Colonic mucosa (tissue), 4 donors: ENCODE measurements at places on chromosomes 7 and 10. TPM values are rescaled to one million over a fixed set of nuclear protein-coding genes. Genes with fewer than 3 reads are reported as not detected.

DNA sequence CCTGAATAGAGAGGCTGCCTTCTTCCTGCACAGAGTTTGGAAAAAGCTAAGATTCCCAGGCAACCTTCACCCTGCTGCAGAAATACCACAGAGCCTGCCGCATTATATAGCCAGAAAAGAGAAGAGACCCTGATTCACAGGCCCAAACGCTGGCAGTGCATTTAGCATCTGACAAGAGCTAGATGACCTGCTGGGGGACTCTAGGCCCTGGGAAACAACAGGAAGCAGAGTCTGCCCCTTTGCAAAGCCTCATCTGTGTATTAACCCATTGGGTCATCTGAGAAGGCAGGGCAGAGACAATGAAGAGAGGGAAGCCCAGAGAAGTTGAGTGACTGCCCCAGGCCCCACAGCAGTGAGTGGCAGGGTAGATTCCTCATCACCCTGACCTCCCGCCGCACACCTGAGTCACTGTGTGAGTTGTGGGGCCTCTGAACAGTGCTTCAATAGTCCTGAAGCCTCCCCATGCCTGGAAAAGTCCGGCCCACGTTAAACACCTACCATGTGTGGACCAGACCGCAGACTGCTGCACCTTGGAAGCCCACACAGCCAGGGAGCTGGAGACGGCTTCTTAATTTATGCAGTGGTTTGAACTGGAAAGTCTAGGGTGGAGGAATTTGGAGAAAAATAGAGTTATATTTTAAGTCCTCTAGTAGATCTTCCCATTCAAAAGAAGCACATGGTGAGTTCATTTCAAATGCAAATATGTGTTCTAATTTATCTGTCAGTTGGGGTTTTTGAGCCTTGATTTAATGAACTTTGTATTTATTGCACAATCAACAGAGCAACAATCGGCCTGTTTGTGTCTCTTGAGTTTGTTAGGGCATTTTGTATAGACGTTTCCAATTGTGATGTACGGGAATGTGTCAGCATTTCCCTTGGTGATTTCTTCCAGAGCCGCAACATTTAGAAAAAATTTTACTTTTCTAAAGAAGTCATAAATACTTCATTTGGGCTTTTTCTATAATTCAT is 80.4 kb upstream of the GPR26 start:
- no peaks in the 10 kb centered on the region for H3K36me3 ChIP-seq
- H3K27me3 ChIP-seq = no peaks in the 10 kb centered on the region
- H3K4me3 ChIP-seq = no peak overlapping the region
- no peaks in the 10 kb centered on the region for H3K4me1 ChIP-seq

Gene VPS26A
- 61.4 TPM for total RNA-seq

DNA sequence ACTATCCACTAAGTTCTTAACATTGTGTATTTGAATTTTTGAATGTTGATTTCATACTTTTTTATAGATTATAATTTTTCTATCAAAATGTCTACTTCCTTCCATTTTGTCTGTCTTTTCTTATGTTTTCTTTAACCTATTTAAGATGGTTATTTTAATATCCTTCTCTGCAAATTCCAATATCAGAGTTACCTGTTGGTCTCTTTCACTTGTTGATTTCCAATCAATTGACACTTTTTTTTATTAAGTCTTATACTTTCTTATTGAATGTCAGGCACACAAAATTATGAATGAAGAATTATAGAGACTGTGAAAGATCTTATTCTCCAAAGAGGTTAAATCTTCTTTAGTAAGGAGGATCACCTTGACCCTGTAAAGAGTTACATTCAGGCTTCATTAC is 448.3 kb upstream of the NRG3 start:
- H3K27ac ChIP-seq = no peak overlapping the region
- no peaks in the 10 kb centered on the region for H3K4me1 ChIP-seq
- H3K27me3 ChIP-seq = no peaks in the 10 kb centered on the region
- no peak overlapping the region for H3K4me3 ChIP-seq

DNA sequence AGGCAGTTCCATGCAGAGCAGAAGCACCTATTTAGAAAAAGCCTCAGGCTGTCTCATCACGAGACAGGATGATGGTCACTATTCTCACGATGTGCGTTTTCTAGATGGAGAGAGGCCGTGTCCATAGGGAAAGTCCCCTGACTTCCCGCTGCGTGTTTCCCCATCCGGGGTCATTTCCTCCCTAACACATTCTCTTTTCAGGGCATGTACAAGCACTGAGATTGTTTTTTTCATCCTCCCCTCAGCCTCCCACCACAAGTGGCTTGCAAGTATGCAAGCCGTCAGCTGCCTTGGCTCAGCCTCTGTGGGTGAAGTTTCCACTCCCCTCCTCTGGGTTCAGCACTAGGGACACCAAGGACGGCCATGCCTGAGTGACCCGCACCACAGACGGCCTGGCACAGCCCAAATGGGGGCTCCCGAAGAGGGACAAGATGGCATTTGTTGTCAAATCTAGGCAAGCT is 2.7 kb upstream of the CALML5 start:
- no peaks in the 10 kb centered on the region for H3K27me3 ChIP-seq
- DNase-seq = no peak
- H3K4me1 ChIP-seq = no peaks in the 10 kb centered on the region
- H3K27ac ChIP-seq = no peak overlapping the region
- H3K4me3 ChIP-seq = no peak overlapping the region

DNA sequence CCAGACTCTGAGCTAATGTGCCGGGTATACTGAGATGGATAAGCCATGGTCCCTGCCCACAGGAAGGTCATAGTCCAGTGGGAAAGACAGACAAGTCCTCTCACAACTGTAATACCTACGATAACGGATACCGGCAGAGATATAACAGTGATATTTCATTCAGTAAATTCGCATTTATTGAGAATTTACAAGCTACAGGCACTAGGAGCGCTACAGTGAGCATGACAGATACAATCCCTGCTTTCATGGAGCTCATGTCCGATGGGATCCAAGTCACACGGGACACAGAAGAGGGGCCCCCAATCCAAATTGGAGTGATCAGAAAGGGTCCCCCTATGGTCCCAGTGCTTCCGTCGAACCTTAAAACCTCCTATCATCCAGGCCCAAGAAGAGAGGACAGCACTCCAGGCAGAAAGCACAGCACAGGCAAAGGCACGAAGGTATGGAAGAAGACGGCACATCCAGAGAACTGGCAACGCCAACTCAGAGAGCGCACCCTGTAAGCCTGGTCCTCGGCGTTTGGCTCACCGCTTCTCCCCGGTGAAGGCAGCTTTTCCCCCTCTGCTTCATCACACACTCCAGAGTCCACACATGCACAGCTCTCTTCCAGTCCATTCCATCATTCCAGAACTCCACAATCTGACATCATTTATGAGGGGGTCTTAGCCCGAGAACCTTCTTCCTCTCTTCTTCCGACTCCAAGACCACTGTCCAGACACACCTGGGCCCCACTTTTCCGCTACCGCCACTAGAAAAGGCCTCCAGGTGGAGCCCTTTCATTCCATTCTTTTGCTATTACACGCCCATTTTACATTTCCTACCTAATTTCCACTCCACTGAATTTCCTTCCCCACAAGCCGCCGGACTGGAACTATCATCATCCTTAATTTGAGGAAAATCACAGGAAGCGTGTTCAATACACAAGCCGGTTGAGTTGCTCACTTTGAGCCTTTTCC is 47.8 kb upstream of the NKX2-3 start:
- H3K27ac ChIP-seq = no peak overlapping the region
- DNase-seq = no peak
- no peaks in the 10 kb centered on the region for H3K27me3 ChIP-seq
- no peaks in the 10 kb centered on the region for H3K36me3 ChIP-seq
- H3K4me3 ChIP-seq = no peak overlapping the region
- no peaks in the 10 kb centered on the region for H3K4me1 ChIP-seq

DNA sequence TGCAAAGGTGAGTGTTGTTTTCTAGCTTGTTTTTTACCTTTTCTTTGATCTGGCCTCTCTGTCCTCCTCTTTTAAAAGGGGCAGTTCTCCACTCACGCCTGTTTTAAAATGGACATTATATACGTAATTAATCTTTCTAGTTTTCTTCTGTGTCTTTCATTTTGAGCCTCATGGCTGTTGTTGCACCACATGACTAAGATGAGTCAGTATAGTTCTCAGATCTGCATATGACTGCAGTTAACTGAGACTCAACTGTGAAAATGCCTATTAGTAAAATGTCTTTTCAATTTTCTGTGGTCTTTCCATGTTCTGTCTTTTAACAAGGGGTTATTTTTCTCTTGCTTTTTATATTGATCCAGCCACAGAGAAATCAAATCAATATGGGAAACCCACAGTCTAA is 296.1 kb downstream of the CDK14 start:
- no peaks in the 10 kb centered on the region for H3K36me3 ChIP-seq
- no peaks in the 10 kb centered on the region for H3K4me1 ChIP-seq
- H3K27me3 ChIP-seq = no peaks in the 10 kb centered on the region
- no peak for DNase-seq
- H3K27ac ChIP-seq = no peak overlapping the region

DNA sequence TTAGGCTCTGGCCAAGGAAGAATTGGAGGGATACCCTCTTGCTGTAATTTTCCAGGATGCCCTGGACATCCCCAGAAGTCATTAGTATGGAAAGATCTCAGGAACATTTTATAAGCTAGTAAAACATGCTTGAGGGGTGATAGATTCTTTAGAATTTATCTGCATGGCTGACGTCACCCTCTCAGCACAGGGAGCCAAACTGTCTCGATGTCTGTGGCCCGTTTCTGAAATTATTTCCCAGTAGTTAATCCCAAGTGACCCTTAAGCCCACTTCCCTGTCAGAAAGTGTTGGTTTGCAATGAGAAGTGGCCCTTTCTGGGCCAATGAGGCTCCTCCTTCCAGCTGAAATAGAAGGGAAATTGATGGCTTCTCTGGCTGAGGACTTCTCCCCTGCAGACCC is 184.5 kb upstream of the BMPER start:
- H3K36me3 ChIP-seq = no peaks in the 10 kb centered on the region
- H3K4me1 ChIP-seq = no peaks in the 10 kb centered on the region
- no peak overlapping the region for H3K4me3 ChIP-seq
- no peak for DNase-seq

Gene HSPA12A
- 6.2 TPM for total RNA-seq

Gene TACC2
- 93.2 TPM for total RNA-seq

DNA sequence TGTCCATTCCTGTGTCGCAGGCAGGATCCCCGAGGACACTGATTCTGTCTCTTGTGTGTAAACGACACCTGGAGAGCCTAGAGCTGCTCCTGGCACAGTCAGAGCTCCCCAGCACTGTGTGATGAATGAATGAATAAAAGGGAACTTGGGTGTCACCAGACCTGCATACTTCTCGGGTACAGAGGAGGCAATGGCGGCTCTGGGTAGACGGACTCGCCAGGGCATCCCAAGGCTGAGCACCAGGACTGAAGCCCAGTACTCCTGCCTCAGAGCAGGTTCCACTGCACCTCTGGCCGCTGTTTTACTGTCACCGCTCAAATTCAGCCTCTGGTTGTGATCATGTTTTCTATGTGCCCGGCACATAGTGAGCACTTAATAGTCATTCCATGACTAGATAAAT is 255.8 kb downstream of the GLRX3 start:
- DNase-seq = no peak
- H3K4me1 ChIP-seq = no peaks in the 10 kb centered on the region
- H3K27ac ChIP-seq = no peak overlapping the region
- no peaks in the 10 kb centered on the region for H3K27me3 ChIP-seq

DNA sequence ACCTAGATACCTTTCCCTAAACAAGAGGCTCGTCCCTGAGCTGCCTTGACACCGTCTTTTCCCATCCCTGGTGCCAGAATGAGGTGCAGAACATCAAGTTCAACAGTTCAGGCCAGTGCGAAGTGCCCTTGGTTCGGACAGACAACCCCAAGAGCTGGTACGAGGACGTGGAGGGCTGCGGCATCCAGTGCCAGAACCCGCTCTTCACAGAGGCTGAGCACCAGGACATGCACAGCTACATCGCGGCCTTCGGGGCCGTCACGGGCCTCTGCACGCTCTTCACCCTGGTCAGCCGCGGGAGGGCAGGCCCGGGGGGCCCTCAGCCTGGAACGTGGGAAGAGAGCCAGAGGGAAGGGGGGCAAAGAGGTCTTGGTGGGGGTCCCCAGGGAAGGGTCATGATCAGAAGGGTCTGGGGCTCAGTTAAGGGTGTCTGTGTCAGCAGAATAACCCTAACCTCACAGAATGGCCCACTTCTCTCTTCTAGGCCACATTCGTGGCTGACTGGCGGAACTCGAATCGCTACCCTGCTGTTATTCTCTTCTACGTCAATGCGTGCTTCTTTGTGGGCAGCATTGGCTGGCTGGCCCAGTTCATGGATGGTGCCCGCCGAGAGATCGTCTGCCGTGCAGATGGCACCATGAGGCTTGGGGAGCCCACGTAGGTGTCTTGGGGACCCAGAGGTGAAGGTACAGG is 16.8 kb downstream of the SMO start:
- no peak for DNase-seq
- no peaks in the 10 kb centered on the region for H3K36me3 ChIP-seq
- no peaks in the 10 kb centered on the region for H3K27me3 ChIP-seq
- no peak overlapping the region for H3K4me3 ChIP-seq
- H3K27ac ChIP-seq = no peak overlapping the region

Gene SPAM1
- not detected for total RNA-seq

Gene FAM180A
- total RNA-seq = 0.45 TPM

Gene SLC16A9
- 15.6 TPM for total RNA-seq

Gene SLC26A5
- 0.25 TPM for total RNA-seq

DNA sequence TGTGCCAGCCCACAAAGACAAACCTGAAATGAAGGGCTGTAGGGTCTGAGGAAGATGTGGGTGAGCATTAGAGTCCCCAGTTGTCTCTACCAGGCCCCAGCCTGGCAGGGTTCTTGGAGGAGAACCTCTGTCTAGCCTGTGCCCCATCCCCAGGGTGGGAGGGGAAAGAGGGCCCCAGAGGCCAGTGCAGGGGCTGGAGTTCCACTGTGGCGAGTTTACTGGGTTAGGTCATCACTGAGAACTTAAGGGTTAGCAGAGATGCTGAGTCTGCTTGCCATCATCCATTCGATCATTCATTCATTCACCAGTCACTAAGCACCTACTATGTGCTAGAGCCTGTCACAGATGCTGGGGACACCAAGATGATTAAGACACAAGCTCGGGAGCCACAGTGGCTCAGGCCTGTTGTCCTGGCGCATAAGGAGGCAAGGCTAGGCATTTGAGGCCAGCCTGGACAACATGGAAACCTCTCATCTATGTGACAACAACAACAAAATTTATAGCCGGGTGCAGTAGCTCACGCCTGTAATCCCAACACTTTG is 2.6 kb downstream of the ANKRD2 start:
- H3K27ac ChIP-seq = no peak overlapping the region
- no peaks in the 10 kb centered on the region for H3K36me3 ChIP-seq
- H3K4me3 ChIP-seq = no peak overlapping the region

DNA sequence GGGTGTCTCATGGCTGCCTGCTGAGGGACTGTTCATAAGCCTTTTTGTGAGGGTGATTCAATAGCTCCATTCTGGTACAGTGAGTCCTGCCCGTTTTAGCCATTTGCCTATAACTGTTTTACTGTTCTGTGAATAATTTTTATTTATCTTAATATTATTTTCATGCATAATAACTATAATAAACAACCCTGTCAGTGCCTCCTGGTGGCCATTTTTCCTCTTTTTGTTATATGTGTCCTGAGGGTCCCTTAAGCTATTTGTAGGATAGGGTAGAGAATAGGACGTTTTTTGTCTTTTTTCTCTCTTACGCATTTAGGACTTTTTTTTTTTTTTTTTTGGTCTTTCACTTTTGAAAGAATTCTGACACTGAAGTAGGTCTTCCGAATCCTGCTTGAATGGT is 2.9 kb downstream of the C1QL3 start:
- no peaks in the 10 kb centered on the region for H3K4me1 ChIP-seq
- no peak for DNase-seq
- H3K4me3 ChIP-seq = no peak overlapping the region
- no peak overlapping the region for H3K27ac ChIP-seq

Gene LEP
- 0.07 TPM for total RNA-seq
